Naive thymus-derived CD4-positive, alpha-beta T cell (primary cell): ENCODE measurements at places on chromosomes 5 and 9. TPM values are rescaled to one million over a fixed set of nuclear protein-coding genes. Genes with fewer than 3 reads are reported as not detected.

- DNase-seq, result no peak
Observed at GRCh38 chr9:104866191-104866590, 61.8 kb downstream of the ABCA1 start.

- DNase-seq, result no peak
Observed at GRCh38 chr9:121954477-121955140, 138.5 kb downstream of the TTLL11 start.

DNA sequence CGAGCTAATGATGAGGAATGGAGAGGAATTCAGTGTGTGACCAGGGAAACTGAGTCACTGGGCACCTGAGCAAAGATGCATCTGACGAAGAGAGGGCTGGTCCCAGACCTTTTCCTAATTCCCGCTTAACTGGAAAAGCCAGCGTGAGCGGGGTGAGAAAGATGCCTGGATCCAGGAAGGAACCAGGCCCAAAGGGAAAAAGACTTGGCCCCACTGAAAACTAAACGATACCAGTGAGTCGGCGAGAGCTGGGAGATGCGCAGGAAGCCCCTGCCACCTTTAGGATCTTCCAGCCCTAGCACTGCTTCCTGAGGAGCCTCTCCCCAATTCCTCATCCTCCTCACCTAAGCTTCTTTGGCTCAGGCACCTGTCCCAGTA is 499 bp upstream of the FCHSD1 start:
- DNase-seq, result no peak

DNA sequence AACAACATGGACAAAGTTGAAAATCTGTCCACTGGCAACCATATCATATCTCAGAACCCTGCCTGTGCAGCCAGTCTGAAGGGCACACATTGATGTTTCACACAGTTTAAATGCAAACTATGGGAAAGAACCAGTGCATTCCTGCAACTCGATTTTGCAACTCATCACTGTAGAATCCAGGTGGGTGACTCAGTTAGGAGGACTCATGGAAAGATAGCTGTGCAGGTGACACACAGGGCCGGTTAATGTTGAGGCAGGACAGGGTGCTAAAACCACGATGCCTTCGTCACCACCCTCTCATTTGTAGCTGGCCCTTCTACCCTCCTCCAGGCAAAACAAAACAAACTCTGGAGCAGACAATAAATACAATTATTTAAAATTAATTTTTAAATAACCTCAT is 62.8 kb downstream of the TLE1 start:
- DNase-seq, result no peak

IL3 gene
- total RNA-seq, result not detected

KLHL9 gene
- total RNA-seq, result 36.9 TPM

ACOT12 gene
- 0.23 TPM in 1 of 2 replicates, not detected in the other for total RNA-seq
